ENCODE measurements at places on chromosomes 4 and X. TPM values are rescaled to one million over a fixed set of nuclear protein-coding genes. Genes with fewer than 3 reads are reported as not detected.
A peak's percentile ranks its signal among the peaks of the same experiment; 100 is the strongest.

DNA sequence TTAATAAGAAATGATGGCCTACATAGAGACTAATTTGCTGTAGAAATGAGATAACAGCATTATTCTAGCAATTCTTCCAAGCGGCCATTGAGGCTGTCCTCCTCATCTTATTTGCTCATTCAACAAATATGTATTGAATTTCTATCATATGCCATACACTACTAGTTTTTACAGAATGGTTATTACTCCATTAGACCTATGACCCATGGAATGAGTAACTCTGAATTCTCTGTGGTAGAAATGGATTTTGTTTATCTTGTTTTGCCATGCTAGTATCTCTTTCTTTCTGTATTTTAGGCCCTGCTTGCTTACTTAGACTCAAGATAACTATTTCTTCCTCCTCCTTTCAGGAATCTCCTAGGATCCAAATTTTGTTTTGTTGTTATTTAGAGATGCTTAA lies 103.5 kb downstream of the RPA4 start:
- H3K36me3 ChIP-seq = no peaks in the 10 kb centered on the region
- no peaks in the 10 kb centered on the region for H3K27me3 ChIP-seq
- H3K4me1 ChIP-seq = no peaks in the 10 kb centered on the region
- DNase-seq = no peak
- H3K4me3 ChIP-seq = no peak overlapping the region

- H3K36me3 ChIP-seq = no peaks in the 10 kb centered on the region
- no peak overlapping the region for H3K4me3 ChIP-seq
- H3K27ac ChIP-seq = no peak overlapping the region
- H3K4me1 ChIP-seq = no peaks in the 10 kb centered on the region
Measured at GRCh38 chrX:40117715-40118285, 20.0 kb upstream of the BCOR start.

- H3K27ac ChIP-seq = no peak overlapping the region
- H3K4me3 ChIP-seq = no peak overlapping the region
- no peaks in the 10 kb centered on the region for H3K4me1 ChIP-seq
- H3K36me3 ChIP-seq = no peaks in the 10 kb centered on the region
- no peaks in the 10 kb centered on the region for H3K27me3 ChIP-seq
Measured at GRCh38 chrX:52346174-52347165, 22.4 kb upstream of the XAGE2 start.

Gene PLAC8
- 1,724 TPM for polyA plus RNA-seq

Gene HSFX4
- polyA plus RNA-seq = not detected

DNA sequence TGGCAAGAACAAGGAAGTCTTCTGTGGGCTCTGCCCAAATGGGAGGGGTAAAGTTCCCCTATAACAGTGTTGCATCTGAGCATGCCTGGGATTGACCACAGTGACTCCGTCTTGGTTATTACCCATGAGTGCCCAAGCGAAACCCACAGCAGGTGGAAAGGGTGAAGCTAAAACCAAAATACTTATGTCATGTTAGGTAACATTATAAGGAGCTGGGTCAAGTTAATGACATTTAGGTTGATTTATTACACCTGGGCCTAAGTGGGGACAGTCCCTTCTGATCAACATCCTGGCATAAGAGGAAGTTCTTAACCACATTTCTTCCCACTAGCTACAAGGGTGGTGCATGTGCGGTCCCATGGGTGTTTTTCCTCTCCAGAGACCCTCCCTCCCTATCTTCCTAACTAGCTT lies 1.3 kb upstream of the ZNF732 start:
- peak; percentile 4 for DNase-seq
- no peak overlapping the region for H3K27ac ChIP-seq
- peaks cover 11% of the 10 kb centered on the region for H3K4me1 ChIP-seq

DNA sequence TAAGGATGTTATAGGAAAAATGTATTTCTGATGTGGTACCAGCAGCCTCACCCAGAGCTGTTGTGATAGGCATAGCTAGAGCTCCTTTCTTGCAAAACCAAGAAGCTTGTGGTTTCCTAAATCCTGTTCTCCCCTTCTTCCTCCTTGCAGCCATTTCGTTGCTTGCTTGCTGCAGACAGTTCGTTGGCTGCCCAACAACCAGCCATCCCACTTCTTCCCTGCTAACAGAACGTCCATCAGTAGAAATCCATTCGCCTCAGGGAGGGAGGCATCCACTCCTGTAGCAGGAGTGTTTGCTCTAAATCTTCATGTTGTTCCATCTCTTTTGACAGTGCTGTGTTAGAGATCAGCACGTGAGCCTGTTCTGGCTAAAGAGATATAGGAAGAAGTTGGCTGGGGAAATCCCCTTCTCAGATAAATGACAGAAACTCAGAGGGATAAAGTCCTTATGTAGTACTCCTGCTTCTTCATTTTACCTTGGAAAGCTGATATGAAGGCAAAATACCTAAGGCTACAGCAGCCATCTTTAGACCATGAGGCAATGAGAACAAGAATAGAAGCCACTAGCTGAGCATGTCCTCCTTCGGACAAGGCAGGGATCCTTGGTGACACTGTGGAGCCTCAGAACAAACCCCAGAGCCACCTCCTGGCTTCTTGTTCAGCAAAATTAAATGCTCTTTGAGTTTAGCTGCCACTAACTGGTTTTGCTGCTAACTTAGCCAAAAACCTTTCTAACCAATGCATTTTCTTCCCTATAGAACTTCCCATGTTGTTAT lies 68.4 kb upstream of the RELL1 start:
- H3K4me1 ChIP-seq = no peaks in the 10 kb centered on the region
- H3K27me3 ChIP-seq = peaks cover 5% of the 10 kb centered on the region
- H3K27ac ChIP-seq = no peak overlapping the region
- H3K36me3 ChIP-seq = no peaks in the 10 kb centered on the region

GRCh38 chrX:150879855-150880807 lies 18.3 kb downstream of the CD99L2 start:
- H3K4me1 ChIP-seq = peaks cover 26% of the 10 kb centered on the region
- no peak overlapping the region for H3K27ac ChIP-seq
- DNase-seq = peak; percentile 10
- no peaks in the 10 kb centered on the region for H3K36me3 ChIP-seq

GRCh38 chr4:76831711-76832373 lies 66.1 kb downstream of the SOWAHB start:
- no peak overlapping the region for H3K27ac ChIP-seq
- H3K4me1 ChIP-seq = no peaks in the 10 kb centered on the region
- H3K36me3 ChIP-seq = no peaks in the 10 kb centered on the region
- no peak for DNase-seq
- no peaks in the 10 kb centered on the region for H3K27me3 ChIP-seq
- no peak overlapping the region for H3K4me3 ChIP-seq

- peaks cover 17% of the 10 kb centered on the region for H3K36me3 ChIP-seq
- no peak overlapping the region for H3K4me3 ChIP-seq
- peak overlapping the region; percentile 8 for H3K27ac ChIP-seq
- DNase-seq = no peak
- peaks cover 60% of the 10 kb centered on the region for H3K4me1 ChIP-seq
- no peaks in the 10 kb centered on the region for H3K27me3 ChIP-seq
Measured at GRCh38 chr4:48706736-48707135, 73.3 kb downstream of the FRYL start.

Gene MOSPD2
- polyA plus RNA-seq = 12.2 TPM

DNA sequence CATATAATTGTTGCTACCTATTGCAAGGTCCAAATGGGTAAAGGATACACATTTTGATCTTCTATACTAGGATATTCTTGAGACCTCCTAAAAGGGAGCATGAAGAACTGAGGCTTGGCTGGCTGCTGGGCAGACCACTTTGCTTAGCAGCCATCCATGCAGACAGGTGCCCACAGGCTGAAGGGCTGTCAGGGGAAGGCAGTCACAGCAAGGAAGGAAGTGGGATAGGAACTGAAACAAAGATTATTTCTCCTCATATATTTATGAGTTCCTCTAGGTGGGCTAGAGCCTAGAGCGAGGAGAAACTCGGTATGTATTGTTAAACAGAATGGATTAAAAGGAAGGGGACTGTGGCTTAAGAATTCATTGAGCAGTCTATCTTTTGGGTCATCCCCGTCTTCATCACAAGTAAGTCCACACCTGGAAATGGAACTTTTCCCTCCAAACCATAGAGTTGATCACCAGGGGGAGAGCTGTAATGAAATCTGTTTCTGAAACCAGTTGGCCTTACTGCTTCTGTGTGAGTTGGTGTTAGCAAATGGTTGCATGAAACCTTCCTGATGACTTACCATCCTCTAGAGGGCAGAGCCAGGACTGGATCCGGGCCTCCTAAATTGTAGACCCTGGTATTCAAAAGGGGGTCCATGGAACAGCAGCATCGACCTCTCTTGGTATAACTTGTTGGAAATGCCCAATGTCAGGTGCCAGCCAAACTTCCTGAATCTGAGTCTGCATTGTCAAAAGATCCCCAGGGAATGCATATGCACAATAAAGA lies 42.3 kb downstream of the AFF2 start:
- H3K27me3 ChIP-seq = peaks cover 3% of the 10 kb centered on the region
- DNase-seq = no peak
- no peak overlapping the region for H3K27ac ChIP-seq
- no peak overlapping the region for H3K4me3 ChIP-seq
- H3K36me3 ChIP-seq = no peaks in the 10 kb centered on the region

DNA sequence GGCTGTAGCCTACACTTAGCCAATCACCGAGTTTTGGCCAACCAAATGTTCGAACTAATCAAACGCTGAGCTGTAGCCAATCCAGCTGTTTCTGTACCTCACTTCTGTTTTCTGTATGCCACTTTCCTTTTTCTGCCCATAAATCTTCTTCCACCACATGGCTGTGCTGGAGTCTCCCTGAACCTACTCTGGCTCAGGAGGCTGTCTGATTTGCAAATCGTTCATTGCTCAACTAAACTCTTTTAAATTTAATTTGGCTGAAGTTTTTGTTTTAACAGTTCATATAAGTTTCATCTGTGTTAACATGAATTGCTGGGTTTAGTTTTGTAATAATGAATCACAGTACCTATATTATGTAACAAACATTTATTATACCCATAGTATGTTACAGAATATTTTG lies 160.7 kb upstream of the PCDH7 start:
- H3K27me3 ChIP-seq = peaks cover 1% of the 10 kb centered on the region
- H3K4me1 ChIP-seq = no peaks in the 10 kb centered on the region
- H3K36me3 ChIP-seq = no peaks in the 10 kb centered on the region
- no peak overlapping the region for H3K27ac ChIP-seq

DNA sequence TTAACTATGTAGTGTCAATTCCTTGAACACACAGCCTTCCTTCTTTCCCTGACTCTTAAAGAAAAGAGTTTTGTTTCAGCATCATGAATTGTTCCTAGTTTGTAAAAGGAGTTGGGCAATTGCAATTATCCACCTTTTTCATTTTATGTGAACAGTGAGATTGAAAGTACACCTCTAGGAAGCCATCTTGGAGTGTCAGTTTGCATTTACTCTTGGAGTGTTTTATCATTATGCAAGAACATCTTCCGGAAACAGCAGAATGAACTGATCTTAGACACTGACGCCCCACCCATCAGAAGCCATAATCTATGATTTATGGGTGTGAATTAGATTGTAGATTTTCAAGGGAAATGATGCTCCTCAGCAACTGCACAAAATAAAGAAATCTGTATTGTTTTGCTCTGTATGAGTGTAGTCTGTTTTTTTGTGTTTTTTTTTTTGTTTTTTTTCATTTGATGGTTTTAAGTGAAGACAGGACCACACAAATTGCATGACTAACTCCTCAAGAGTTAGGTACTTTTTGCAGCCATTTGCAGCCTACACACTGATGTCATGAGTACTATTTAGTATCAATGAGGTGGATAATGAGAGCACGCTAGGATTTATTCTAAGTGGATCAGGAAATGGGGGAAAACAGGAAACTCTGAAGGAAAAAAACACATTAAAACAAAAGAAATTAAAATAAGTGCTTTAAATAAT lies 19.5 kb upstream of the FGF2 start:
- no peaks in the 10 kb centered on the region for H3K4me1 ChIP-seq
- no peaks in the 10 kb centered on the region for H3K36me3 ChIP-seq
- no peak overlapping the region for H3K27ac ChIP-seq
- no peak overlapping the region for H3K4me3 ChIP-seq

Gene TSPAN6
- polyA plus RNA-seq = not detected

Gene KLHL2
- polyA plus RNA-seq = 4.0 TPM

GRCh38 chrX:23981711-23982110 lies 45.3 kb downstream of the KLHL15 start:
- peak overlapping the region; percentile 43 for H3K27ac ChIP-seq
- H3K4me1 ChIP-seq = peaks cover 5% of the 10 kb centered on the region
- peaks cover 7% of the 10 kb centered on the region for H3K36me3 ChIP-seq
- no peak for DNase-seq
- peaks cover 2% of the 10 kb centered on the region for H3K27me3 ChIP-seq

Gene MID1IP1
- polyA plus RNA-seq = 9.7 TPM

DNA sequence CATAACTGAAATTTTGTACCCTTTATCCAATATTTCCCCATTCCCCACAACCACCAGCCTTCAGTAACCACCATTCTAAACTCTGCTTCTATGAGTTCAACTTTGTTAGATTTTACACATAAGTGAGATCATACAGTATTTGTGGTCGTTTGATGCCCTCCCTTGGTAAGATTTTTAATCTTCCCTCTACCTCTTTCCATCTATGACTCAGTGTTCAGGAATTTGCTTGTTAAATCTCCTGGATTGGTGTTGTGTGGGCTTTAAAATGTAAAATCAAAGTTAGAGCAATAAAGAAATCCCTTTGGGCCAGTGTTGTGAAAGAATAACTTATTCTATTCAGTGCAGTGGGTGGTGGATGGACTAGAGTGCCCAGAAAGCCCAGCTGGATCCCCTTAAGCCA lies 37.4 kb downstream of the SLC16A2 start:
- no peaks in the 10 kb centered on the region for H3K4me1 ChIP-seq
- no peak overlapping the region for H3K4me3 ChIP-seq
- H3K27me3 ChIP-seq = peaks cover 6% of the 10 kb centered on the region
- H3K36me3 ChIP-seq = no peaks in the 10 kb centered on the region

DNA sequence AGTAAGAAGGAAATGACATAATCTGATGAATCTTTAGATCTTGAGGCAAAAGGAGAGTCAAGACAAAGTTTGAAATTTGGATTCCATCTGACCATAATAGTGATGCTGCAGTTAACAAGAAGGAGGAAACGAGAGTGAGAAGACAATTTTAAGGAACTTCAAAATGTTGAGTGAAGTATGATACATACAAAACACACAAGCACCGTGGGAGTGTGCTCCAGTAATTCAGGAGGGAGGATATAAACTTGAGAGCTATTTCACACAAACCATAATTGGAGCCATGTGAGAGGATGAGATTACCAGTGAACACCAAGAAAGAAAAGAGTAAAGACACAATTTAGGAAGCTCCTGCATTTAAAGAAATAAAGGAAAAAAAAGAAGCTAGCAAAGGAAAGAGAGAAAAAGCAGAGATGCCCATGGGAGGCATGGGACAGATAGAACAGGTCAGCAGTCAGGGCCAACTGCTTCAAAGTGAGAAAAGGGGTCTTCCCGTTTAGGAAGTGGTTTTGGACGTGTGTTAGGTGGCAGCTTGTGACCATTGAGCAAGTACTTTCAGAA lies 150.7 kb upstream of the SLC7A11 start:
- H3K27ac ChIP-seq = no peak overlapping the region
- DNase-seq = no peak
- H3K4me1 ChIP-seq = no peaks in the 10 kb centered on the region
- no peaks in the 10 kb centered on the region for H3K36me3 ChIP-seq

GRCh38 chr4:143372093-143372915 lies 35.6 kb downstream of the GAB1 start:
- no peak for DNase-seq
- H3K36me3 ChIP-seq = peaks cover 3% of the 10 kb centered on the region
- peaks cover 2% of the 10 kb centered on the region for H3K4me1 ChIP-seq
- no peak overlapping the region for H3K27ac ChIP-seq
- no peaks in the 10 kb centered on the region for H3K27me3 ChIP-seq

- no peaks in the 10 kb centered on the region for H3K4me1 ChIP-seq
- H3K27me3 ChIP-seq = peaks cover 12% of the 10 kb centered on the region
- no peak overlapping the region for H3K4me3 ChIP-seq
- no peak overlapping the region for H3K27ac ChIP-seq
- no peak for DNase-seq
- no peaks in the 10 kb centered on the region for H3K36me3 ChIP-seq
Measured at GRCh38 chr4:26176598-26177149, 144.1 kb upstream of the RBPJ start.

- DNase-seq = no peak
- no peak overlapping the region for H3K4me3 ChIP-seq
- H3K4me1 ChIP-seq = peaks cover 33% of the 10 kb centered on the region
- H3K36me3 ChIP-seq = no peaks in the 10 kb centered on the region
Measured at GRCh38 chr4:47488706-47489105, 3.6 kb downstream of the ATP10D start.

Gene CFAP299
- polyA plus RNA-seq = not detected

Measured in immature natural killer cell (primary cell).